Endothelial cell (in vitro differentiated cells): ENCODE measurements at places on chromosomes 3 and 15.

DNA sequence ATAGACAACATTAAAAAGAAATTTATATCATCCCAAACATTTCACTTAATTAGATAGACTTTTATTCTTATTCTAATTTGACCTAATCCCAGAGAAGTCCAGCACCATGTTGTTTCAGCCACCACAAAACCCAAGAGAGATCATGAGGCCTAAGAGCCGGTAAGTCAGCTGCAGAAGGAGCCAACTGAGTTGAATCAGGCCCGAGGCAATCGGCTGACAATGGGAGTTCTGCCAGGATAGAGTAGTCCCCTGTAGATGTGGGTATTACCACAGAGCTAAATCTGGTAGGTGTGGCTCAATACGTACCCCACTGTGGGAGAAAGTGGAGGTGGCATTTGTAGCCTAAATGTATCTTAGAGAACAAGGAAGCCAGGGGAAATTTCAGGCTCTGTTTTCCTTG lies 49.7 kb upstream of the UMPS start:
- DNase-seq: no peak

DNA sequence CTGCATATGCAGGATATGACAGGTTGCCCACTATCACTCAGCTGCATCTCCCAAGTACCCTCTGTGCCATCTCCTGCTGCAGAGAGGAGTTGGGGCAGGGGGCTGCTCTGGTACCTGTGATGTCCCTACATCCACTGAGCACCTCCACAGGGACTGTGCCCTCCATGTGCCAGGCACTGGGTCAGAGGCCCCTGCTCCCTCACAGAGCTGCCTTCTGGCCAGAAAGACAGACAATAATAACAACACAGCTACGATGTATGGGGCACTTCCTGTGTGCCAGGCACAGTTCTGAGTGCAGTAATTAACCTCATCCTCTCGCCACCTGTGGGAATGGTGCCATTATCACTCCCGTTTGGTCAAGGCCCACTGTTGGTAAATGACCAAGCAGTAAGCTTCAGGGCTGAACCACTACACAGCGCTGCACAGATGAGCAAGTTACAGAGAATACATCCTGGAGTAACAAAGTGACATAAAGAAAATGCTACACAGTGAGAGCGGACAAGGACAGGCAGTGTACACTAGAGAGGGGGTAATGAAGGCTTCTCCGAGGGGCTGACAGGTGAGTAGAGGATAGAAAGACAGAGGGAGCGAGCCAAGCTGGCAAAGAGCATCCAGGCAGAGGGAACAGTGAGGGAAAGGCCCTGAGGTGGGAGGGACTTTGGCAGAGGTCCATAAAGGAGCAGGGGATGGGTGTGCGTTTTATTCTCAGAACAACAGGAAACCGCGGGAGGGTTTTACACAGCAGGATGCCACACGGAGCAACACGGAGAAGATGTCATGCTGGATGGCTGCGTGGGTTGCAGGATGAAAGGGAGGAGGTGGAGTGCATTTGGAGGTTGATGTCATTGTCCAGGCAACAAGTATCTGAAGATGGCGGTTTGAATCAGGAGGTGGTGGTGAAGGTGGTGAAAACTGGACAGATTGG lies 13.6 kb downstream of the WNT7A start:
- DNase-seq: no peak

GRCh38 chr3:44237161-44237560 lies 4.5 kb upstream of the TOPAZ1 start:
- no peak for DNase-seq

DNA sequence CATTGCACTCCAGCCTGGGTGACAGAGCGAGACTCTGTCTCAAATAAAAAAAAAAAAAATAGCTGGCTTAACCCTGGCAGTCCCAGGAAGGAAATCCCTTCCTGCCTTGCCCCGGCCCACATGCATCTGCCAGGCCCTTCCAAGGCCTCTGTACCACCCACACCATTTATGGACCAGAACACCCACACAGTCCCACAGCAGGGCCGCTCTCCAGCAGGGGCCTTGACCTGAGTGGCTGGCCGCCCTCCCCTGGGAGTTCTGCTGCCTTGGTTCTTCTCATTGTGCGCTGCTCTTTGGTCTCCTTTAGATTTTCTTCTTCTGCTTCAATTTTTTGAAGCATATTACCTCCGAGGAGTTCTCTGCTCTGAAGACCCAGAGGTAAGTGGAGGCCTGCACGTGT lies 16.1 kb upstream of the CPNE9 start:
- no peak for DNase-seq

DNA sequence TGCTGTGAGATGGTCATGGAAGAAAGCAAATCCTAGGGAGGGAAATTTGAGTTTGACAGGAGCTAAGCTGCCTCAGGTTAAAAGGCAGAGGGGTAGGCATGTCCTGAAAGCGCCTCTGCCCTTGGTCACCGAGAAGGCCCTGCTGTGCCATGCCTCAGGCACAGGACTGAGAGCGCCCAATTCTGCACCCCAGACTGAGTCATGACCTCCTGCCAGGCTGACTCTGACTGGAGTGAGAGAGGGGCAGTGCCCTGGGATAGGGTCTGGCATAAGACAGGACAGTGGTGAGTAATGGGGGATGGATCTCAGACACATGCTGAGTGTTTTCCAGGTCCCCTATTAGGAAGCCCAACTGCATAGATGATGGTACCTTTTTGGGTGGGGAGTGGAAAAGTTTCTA lies 44.4 kb downstream of the EPHB1 start:
- no peak for DNase-seq

GRCh38 chr15:63499611-63500010 lies 4.8 kb upstream of the USP3 start:
- DNase-seq: no peak

GRCh38 chr15:56341201-56341600 lies 24.0 kb upstream of the TEX9 start:
- no peak for DNase-seq

DNA sequence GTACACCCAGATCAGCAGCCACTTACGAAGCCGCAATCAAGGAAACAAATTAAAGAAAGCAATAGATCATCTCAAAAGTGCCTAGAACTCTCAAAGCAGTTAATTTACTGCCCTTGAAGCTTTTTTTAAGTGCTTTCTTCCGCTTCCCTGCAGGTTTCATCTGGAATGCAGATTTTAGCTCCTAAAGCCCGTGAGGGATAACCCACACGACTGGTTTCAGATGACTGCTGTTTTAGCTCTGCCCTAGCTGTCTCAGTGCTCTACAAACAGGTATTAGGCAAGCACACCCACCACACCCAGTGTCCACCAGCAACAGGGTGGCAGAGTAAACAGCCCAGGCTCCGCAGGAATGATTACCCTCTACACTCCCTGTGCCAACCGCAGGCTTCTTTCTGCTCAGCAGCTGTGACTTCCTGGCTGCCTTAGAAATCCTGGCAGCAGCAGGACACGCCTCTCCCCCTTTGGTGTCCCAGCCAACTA lies 126.0 kb downstream of the FMN1 start:
- DNase-seq: no peak

DNA sequence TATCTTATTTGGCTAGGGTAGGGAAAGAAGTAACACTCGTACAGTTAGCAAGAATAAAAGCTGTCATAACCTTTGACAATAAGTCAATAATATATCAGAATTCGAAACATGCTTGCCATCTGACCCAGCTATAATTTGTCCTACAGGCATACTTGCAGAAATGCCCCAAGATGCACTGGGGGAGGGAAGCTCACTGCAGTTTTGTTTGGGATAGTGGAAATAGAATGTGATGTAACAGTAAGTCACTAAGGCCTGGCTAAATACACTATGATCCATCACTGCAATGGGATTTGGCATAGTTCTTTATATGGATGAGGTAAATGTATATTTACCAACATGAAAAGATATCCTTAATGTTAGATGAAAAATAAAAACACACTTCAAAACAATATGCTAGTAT lies 25.5 kb upstream of the TMOD3 start:
- no peak for DNase-seq

DNA sequence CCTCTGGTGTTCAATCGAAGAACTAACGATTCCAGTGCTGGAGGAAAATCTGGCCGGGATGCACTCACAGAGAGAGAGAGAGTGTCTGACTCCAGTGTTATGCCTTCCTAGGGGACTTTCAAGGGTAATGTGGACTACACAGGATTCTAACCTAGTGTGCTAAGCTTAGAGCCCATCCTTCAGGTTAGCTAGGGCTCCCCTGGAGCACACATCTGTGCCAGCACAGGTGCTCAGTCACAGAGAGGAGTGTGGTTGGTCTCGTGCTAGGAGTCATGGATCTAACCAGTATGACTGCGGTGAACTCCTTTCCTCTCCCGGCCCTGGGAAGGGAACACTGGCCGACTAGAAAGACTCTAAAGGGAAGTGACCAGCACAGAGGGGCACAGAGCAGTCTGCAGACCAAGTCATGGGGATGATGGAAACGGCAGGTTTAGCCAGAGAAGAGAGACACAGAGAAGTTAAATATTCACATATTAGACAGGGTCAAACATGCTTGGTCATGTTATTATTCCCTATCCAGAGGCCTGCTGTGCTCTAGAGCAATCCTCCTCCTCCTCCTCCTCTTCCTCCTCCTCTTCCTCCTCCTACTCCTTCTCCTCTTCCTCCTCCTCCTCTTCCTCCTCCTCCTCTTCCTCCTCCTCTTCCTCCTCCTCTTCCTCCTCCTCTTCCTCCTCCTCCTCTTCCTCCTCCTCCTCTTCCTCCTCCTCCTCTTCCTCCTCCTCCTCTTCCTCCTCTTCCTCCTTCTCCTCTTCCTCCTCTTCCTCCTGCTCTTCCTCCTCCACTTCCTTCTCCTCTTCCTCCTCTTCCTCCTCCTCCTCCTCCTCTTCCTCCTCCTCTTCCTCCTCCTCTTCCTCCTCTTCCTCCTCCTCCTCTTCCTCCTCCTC lies 280.3 kb downstream of the XXYLT1 start:
- DNase-seq: no peak

- no peak for DNase-seq
Observed at GRCh38 chr3:37039161-37039846, 46.0 kb downstream of the MLH1 start.

DNA sequence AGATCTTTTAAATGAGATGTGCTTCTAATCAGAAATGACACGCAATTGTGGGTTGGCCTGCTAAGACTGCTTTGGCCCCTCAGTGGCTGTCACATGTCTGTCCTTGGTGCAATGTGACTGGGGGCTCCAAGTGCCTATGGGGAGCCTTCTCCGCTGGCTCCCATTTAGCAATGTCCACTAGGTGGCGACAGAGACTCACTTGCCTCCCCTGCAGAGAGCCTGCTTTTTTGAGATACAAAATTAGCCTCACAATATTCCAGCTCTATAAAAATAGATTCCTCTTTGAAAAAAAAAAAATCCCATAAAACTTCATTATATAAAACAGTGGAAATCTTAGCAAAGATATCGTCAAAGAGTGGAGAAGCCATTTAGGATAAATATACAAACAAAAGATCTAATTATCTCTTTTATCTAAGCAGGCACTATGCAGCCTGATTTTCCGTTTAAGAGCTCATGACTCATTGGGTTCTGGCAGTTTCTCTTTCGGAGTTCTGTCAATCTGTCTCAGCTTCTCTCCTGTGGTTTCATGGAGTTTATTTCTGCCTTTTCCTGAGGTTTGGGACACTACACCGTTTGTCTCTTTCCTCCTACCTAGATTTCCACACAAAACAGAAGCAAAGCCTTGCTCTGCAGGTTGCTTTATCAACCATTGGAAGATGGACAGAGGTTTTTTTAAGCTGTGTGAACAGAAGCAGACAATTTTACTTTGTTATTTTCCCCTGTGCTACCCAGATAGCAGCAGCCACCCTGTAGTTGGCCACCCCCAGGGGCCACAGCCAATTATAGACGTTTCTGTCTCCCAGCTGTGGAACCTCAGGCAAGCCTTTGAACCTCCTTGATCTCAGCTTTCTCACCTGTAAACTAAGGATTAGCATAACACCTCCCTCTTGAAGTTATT lies 68.4 kb upstream of the TNFAIP8L3 start:
- peak; percentile 74 for DNase-seq
